ENCODE measurements at places on chromosomes 6 and 20.

DNA sequence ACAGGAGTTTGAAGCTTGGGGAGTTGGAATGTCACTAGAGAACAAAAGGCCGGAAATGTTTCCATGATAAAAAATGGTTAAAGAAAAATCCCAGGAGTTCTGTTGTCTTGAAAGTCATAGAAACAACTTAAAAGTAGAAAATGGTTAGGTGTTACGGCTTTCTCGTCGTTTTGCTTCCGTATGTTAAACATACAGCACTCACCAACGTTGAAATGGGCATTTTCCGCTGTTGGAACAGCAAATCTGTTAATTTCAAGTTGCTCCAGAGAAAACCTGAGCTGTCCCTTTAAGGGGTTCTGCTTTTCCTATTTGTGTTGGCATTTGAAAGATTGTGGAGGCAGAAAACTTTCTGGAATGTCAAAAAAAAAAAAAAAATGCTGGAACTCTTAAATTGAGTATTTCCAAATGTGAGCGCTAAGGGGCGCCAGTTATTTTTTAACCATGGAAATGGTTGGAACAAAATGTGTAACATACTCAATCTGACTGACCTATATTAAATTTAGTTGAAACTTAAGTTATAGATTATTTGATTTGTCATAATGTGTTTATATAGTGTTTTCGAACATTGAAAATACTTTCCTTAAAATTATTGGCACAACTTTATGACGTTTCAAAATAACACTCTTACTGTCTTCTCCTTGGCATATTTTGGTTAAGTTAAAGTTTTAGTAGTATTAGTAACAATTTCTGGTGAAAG, 2.2 kb downstream of the QKI start:
- peak; percentile 46 for DNase-seq

DNA sequence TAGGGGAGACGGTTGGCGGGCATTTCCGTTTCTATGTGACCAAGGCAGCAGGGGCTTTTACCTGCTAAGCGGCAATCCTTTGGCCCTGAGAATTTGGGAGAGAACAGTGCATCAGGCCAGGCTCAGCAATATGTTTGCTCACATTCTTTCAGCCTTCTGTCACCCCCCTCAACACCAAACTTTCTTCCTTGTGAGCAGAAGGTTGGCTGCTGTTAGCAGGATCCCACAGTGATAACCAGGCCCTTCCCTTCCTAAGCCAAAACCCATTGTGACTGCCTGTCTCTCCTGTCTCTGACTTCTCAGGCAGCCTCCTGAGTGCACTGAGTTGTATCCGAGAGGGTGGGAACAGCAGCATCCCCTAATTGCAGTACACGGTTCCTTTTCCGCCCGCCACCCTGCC, 43.7 kb downstream of the STK35 start:
- DNase-seq = no peak

DNA sequence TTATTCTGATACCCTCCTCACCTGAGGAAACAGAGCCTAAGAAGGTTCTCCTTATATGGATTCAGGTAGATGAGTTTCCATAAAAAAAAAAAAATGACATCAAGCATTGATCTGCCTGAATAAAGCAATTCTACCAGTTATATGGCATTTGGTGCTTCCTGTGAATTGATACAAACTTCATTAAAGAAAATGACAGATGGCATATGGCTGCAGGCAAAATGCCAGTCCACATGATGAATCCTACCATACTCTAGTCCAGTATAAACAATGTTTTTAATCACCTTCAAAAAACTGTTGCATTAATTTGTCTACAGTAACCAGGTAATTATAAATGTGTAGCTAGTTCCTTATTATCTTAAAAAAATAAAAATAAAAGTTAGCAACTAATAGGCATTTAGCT, 559.2 kb upstream of the FLRT3 start:
- no peak for DNase-seq

DNA sequence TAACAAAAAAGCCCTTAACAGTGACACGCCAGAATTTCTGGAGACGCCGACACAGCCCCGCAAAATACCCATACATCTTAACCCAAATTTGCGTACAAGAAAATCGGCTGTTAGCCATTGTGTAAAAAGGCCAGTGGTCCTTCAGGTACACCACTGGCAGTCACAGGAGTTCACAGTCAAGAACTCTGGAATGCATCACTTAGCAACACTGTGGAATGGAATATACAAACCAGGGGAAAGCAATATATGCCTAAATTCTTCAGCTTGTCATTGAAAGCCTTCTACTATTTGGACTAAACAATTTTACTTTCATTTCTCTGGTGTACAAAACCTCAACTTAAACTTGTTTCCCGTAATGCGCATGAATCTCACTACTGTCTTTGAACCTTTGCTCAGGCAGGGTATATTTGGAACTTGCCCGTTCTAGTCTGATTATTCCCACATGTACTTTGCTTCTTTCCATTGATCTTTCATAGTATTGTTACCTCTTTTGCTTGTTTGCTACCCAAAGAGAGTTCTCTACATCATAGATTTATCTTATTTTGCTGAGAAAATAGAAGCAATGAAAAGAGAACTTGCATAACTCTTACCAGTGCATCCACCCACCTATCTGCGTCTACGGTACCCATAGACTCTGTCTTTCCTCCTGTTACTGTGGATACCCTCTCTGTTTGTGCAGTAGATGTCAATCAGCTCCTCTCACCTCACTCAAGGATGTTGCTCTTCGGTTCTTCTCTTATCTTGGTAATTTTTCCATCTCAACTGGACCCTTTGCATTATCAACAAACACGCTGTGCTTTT, at the start of gene ARMH2:
TSS of gene ARMH2 (minus strand) at position 178 of the 801 bp plus-strand sequence. CDS start at position 118, 60 bp downstream.
- DNase-seq = no peak

GRCh38 chr20:50099113-50099512, 13.8 kb downstream of the UBE2V1 start:
- no peak for DNase-seq

GRCh38 chr6:134247844-134248580, 69.9 kb downstream of the SGK1 start:
- no peak for DNase-seq

DNA sequence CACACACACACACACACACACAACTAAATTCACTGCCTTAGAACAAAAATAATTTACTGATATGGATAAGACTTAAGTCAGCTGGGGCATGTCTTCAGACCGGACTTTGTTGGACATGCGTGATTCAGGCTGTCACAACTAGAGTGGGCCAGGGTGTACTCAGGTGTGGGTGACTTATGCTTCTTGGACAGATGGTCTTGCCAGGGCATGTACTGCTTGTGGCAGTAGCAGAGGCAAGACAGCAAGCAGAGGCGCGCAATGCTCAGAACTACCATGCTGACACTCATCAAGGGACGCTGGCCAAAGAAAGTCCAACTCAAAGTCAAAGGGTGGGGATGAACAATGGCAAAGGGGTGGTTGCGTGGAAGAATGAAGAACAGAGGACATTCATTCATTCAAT, 437.5 kb downstream of the CBLN4 start:
- DNase-seq = no peak

DNA sequence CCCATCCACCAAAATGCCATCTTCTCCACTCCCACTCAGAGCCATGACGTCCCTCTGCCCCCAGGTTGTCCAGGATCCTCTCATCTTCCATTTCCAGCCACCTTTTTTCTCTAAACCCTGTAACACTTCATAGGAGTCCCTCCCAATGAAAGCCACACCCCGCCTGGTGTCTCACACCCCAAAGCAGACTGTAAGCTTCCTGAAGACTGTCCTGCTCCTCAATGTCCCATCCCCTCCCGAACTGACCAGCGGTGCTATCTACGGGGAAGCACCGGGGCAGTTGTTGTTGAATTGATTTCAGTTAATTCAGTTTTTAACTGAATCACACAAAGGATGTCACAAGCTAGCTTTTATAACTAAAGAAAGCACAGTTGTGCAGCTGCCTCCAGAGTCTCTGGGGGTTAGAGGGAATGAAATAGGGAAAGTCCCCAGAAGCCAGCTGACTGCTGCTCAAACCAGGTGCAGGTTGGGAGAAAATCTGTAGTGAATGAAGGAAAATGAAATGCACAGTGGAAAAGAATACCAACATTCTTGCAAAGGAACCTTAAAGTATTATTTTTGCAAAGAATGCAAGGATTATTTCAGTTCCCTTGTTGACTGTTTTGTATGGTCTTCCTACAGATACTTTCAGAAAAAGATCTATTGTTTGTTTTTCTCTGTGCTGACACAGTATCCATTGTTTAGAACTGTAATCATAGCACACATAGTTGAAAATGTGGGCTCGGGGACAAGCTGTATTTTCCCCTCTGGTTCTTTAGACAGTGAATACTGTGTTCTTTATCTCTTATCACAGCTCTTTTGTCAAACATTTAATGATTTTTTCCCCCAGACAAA, 222.6 kb upstream of the QKI start:
- no peak for DNase-seq
